ENCODE measurements at places on chromosomes 13 and 19.

DNA sequence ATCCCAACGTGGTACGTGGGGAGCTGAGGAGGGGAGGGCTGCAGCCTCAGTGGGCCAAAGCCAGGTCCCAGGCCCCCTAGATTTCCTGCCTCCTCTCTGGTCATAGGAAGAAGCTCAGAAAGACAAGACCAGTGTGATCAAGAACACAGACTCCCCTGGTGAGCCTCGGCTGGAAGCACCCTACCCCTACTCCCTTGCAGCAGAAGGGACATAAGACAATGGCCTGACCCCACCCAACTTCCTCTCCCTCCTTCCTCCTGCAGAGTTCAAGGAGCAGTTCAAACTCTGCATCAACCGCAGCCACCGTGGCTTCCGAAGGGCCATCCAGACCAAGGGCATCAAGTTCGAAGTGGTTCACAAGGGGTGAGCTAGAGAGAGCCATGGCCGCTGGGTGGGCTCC lies 11.5 kb downstream of the PODNL1 start:
- no peak for DNase-seq

DNA sequence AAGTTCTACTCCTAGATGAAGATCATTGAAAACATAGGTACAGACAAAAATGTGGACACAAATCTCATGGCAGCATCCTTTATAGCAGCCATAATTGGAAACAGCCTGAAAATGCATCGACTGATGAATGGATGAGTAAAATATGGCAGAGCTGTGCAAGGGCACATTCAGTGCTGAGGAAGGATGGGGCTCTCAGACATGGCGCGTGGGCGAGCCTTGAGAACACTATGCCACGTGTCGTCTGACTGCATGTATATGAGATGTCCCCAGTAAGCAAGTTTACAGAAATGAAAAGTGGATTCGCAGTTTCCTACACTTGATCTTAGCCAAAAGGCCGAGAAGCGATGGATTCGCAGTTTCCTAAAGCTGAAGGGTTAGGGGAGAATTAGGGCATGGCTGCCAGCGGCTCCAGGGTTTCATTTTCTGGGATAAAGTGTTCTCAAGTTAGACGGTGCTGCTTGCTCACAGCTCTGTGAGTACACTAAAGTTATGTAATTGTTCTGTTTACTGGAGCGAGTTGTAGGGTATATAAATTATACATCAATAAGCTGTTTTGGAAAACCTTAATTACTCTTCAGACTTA lies 78.0 kb downstream of the RAB20 start:
- DNase-seq, result no peak

DNA sequence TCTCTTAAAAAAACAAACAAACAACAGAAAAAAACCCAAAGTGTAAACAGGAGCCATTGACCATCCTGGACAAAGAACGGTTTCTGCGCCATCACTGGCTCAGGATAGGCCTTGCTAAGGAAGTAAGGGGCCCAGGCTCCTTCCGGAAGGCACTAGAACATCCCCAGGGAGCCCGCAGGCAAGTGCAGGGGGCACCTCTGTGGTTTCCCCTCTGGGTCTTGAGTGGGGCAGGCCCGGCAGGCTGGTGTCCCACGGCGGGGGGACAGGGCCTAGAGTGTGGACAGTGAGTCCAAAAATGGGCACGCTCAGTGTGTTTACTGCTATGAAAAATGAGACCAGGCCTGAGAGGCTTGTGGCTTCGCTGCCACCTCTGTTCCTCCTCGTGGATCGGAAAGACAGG lies 14.8 kb upstream of the RANBP3 start:
- no peak for DNase-seq

GRCh38 chr13:96575423-96576320 lies 418.6 kb downstream of the OXGR1 start:
- DNase-seq, result no peak

DNA sequence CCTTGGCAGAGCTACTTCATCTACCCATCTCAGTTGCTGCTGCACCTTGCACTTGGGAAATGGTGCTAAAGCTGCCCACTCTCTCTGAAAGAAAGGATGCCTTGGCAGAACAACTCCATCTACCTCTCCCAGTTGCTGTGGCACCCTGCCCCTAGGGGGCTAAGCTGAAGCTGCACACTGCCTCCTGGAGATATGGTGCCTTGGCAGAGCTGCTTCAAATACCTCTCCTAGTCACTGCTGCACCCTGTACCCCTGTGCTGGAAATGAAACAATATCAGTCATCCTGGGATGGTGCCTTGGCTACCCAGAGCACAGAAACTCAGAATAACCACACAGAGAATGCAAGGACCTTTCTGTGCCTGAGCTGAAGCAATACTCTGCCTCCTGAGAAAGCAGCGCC lies 615.8 kb downstream of the DIAPH3 start:
- DNase-seq, result no peak

DNA sequence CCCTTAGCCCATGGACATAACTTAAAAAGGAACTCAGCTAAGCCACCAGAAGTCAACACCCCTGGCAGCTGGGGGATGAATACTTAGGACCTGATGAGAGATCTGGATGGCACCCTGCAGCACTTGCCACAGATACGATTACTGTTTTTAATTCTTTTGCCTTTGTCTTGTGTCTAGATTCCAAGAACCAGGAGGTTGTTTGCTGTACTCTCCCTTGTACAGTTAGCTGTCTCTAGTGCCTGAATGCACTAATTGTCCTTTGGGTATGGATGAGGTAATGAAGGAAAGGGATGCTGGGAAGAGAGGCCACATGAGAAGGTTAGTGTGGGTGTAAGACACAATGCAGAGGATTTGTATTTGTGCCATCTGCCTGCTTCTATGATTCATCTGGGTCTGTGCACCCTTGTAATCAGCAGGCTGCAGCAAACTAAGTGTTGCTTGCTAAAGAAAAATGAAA lies 385.8 kb downstream of the KCNRG start:
- peak; percentile 61 for DNase-seq

DNA sequence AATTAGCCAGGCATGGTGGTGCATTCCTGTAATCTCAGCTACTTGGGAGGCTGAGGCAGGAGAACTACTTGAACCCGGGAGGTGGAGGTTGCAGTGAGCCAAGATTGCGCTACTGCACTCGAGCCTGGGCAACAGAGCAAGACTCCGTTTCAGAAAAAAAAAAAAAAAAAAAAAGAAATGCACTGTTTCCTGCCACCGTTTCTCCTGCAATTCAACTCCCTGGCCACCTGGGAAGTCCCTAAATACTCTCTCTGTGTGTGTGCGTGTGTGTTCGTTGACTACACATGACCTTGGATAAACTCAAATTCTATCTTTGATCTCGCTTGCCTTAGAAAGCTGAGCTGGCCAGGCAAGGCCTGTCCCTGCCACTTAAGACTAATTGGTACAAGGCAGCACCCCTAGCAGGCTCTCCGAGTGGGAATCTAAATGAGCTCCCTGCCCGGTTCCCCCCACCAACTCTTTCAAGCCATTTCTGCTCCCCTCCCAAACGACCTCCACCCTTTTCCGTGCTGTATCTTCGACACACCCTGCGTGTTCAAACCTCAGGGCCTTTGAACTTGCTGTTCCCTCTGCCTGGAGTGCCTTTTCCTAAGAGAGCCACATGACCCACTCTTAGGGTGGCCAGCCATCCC lies 5.2 kb upstream of the BCAT2 start:
- DNase-seq, result no peak

- no peak for DNase-seq
These were observed 27.3 kb downstream of the RUBCNL start for GRCh38 chr13:46359714-46360113.

GRCh38 chr13:23871616-23872220 lies 17.5 kb downstream of the MIPEP start:
- DNase-seq, result peak; percentile 22

- DNase-seq, result no peak
These were observed 133.8 kb downstream of the CRYL1 start for GRCh38 chr13:20391597-20392452.

DNA sequence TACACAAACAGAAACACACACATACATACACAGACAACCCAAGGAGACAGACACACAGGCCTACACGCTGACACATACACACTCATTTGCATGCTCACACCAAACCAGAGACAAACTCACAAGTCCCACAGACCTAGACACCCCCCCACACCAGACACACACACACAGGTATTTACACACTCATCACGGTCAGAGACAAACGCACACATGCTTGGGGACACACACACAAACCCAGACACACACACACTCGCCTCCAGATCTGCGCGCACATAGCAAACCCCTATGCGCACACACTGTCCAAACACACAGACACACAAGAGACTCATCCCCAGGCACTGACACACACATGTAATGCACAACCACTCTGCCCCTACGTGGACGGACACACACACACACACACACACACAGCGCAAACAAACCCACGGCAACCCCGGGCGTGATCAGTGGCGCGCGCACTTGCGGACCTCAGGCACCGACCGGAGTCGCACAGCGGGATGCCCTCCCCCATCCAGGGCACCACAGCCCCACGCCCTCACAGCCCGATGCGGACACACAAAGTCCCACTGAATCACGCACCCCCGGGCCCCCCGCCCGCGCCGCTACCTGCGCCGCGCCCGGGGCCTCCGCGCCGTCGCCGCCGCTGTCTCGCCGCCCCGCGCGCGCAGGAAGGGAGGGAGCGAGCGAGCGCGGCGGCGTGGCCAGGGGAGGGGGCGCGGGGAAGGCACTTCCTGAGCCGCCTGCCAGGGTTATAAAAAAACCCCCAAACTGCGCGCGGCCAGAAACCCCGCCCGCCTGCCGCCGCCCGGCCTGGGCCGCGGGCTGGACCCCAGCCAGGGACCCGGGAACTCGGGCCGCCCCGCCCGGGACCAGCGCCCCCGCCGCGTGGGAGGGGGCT lies at the start of gene ADAMTS10:
Gene ADAMTS10, minus strand, starts transcription at position 675 of the 895 bp plus-strand sequence. CDS start 5,005 bp downstream, outside the sequence.
- DNase-seq, result peak; percentile 77

DNA sequence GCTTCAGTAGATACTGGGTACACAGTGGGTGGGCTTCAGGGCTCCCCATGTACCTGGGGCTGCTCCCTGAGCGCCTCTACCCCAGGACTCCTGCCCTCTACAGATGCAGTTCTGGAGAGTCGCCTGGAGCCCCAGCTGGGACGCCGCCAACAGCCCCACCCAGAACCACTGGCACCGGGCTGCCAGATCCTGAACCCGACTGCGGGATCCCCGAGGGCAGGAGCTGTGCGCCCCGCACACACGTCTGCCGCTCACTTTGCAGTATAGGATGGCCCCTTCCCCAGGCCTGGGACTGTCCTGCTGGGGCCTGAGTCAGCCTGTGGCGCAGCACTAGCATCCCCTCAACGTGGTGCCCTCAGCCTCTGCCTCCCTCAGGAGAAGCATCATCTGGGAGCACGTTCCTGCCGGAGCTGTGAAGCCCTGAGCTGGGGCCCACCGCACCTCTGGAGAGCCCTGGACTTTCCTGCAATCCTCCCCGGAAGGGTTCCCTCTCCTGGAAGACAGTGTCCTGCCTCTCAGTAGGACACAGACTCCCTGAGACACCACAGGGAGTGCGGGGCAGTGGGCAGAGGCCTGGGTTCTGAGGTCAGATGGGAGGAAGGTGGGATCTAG lies 3.7 kb downstream of the REXO1 start:
- DNase-seq, result no peak

- DNase-seq, result no peak
These were observed 13.1 kb downstream of the PCID2 start for GRCh38 chr13:113195360-113195759.

GRCh38 chr13:107421951-107422350 lies 793.4 kb downstream of the LIG4 start:
- no peak for DNase-seq

DNA sequence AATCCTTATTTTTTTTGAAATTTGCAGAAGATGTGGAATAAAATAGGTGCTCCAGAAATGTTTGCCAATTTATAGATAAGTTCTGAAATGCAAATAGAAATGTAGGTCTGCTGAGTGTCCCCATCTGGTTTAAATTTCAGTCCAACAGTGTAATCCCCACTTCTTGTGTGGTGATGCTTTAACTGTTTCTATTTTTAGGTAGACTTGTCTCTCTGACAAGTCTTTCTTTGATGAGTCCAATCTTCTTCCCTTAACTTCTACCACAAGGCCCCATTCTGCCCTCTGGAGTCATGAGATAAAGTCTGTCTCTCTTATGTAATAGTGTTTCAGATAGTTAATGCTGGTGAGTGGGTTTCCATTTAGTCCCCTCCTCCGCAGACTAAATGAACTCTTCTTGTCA lies 390.4 kb downstream of the RFC3 start:
- DNase-seq, result no peak

- no peak for DNase-seq
These were observed 897.0 kb downstream of the SLITRK6 start for GRCh38 chr13:84902243-84902642.

- no peak for DNase-seq
These were observed 25.2 kb upstream of the FNDC3A start for GRCh38 chr13:48950501-48950875.

- no peak for DNase-seq
These were observed 228.6 kb downstream of the DNAJC15 start for GRCh38 chr13:43251961-43252360.

GRCh38 chr13:93709506-93710244 lies 483.1 kb downstream of the GPC6 start:
- no peak for DNase-seq

DNA sequence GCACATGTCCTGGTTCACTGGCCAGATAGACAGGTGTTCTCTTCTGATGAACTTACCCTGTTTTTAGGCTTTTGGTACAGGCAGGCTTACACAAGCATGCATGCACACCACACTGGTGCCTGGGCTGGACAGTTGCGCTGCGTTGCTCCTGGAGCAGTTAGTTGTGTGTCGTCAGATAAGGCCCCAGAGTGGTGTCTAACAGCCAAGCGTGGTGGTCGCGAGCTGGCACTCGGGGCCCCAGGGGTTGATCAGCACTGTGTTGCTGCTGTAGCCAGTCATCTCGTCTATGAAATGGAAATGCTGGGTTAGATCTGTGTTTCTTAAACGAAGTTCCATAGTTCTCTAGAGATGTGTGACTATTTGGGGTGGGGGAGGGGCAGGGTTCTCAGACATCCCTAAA lies 24.6 kb upstream of the TEX29 start:
- DNase-seq, result no peak

GRCh38 chr19:844546-844971 lies 3.8 kb downstream of the PRTN3 start:
- no peak for DNase-seq

DNA sequence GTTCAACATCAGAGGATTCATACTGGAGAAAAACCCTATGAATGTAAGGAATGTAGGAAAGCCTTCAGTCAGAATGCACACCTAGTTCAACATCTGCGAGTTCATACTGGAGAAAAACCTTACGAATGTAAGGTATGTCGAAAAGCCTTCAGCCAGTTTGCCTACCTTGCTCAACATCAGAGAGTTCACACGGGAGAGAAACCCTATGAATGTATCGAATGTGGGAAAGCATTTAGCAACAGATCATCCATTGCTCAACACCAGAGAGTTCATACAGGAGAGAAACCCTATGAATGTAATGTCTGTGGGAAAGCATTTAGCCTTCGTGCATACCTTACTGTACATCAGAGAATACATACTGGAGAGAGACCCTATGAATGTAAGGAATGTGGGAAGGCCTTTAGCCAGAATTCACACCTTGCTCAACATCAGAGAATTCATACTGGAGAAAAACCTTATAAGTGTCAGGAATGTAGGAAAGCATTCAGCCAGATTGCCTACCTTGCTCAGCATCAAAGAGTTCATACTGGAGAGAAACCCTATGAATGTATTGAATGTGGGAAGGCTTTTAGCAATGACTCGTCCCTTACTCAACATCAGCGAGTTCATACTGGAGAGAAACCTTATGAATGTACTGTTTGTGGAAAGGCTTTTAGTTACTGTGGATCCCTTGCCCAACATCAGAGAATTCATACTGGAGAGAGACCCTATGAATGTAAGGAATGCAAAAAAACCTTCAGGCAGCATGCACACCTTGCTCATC lies 15.4 kb downstream of the ZNF570 start:
- DNase-seq, result no peak
